Stimulated activated CD8-positive, alpha-beta memory T cell treated with anti-CD3 and anti-CD28 coated beads, Interleukin-2, amount 100 ng/mL, for 48 hours (primary cell): ENCODE measurements at places on chromosomes 13 and 19.
A peak's percentile ranks its signal among the peaks of the same experiment; 100 is the strongest.

DNA sequence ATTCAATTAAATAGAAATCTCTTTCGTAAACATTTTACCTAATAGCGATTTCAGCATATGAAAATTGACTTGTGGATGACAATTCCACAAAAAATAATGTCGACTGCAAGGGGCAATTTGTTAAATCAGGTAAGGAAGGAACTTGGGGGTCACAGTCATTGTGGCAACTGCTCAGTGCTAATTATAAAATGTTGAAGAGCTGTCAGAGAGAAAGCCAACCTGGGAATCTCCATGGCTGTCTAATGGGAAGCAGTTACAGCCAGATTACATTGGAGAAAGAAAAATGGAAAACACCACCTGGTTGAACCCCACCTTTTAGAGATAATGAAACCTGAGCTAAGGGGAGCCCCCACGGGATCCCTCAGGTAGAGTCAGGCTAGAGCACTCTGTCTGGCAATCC, 373.9 kb downstream of the FOXO1 start:
- no peak for DNase-seq

DNA sequence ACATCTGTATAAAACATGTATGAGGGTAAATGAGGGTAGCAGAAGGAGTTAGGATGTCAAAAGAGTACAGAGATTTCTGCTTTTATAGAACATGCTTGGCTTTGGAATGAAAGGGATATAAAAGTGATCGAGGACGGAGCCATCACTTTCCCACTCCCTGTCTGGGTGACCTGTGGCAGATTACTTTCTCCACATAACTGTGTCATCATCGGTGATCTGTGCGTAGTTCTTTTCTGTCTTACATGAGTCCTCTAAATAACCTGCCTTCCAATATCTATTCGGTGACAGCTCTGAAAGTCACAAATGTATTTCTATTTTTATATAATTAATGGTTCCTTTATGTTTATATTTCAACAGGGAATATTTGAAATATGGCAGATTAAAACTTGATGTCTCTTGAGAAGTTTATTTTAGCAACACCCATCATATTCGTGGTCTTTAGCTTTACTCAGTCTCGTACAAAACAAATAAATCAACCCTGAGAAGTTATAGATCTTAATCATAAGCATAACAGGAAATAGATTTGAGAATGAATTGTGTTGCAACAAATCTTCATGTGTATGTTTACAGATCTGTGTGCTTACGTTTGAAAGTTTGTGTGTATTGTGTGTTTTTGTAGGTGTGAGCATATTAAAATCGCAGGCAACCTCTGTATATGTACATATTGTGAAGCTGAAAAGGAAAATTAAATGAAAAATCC, 1094.3 kb downstream of the EFNB2 start:
- no peak for DNase-seq

- no peak for DNase-seq
Observed at GRCh38 chr19:50723735-50724521, 764 bp downstream of the CLEC11A start.

- DNase-seq = no peak
Observed at GRCh38 chr13:27627380-27627779, 5.7 kb downstream of the POLR1D start.

DNA sequence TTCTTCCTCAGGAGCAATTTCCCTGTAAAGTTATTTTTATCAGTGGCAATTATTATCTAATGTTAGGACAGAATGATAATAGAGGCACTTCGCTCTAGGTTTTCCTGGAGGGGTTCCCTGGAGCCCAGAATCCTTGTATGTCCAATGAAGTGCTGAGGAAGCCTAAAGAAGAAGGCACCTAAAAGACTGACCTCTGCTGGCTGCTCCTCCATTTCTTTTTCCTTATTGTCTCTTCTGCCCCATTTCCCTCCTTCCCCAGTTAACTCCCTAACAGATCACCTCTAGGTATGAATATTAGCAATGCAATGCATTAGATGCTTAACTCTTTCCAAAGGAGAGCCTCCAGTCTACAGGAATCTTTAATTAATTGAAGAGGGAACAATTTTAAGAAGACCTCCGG, 985.4 kb downstream of the DIAPH3 start:
- DNase-seq = no peak

DNA sequence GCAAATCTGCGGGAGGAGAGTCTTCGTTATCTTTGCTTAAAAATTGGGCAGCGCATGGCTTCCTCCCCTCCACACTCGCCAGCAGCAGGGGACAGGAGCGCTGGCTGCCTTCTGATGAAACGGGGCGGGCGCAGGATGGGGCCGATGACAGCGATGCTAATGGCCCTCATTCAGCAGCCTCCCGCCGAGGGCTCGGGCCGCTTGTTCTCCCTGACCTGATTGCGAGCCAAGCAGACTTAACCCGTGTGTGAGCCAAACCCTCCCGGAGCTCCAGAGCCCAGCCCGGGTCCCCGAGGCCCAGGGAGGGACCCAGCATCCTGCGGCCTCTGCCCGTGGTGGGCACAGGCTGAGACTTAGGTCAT, 90.3 kb downstream of the KDM4B start:
- no peak for DNase-seq

- no peak for DNase-seq
Observed at GRCh38 chr13:48411147-48411794, 1.6 kb downstream of the LPAR6 start.

DNA sequence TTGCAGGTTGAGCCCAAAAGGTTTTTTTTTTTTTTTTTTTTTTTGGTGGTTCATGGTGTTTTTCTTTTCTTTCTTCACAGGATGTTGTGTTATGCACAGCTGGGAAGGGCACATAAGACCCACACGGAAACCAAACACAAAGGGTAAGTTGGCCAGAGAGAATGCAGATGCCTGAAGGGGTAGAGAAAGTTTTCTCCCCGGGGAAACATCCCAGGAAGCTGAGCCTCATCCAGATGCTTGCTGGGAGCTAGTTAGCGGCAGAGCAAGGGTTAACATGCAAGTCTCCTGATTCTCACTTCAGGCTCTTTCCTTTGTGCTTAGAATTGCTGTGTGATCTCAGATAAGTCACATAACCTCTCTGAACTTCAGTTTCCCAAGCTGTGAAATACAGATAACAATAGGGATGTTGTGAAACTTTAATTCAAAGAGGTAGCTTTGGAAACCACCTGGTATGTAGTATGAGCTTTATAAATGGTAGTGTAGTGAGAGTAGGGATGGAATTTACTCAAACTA, 3.1 kb downstream of the ADGRE1 start:
- DNase-seq = no peak

- DNase-seq = no peak
Observed at GRCh38 chr13:84894749-84895148, 904.5 kb downstream of the SLITRK6 start.

DNA sequence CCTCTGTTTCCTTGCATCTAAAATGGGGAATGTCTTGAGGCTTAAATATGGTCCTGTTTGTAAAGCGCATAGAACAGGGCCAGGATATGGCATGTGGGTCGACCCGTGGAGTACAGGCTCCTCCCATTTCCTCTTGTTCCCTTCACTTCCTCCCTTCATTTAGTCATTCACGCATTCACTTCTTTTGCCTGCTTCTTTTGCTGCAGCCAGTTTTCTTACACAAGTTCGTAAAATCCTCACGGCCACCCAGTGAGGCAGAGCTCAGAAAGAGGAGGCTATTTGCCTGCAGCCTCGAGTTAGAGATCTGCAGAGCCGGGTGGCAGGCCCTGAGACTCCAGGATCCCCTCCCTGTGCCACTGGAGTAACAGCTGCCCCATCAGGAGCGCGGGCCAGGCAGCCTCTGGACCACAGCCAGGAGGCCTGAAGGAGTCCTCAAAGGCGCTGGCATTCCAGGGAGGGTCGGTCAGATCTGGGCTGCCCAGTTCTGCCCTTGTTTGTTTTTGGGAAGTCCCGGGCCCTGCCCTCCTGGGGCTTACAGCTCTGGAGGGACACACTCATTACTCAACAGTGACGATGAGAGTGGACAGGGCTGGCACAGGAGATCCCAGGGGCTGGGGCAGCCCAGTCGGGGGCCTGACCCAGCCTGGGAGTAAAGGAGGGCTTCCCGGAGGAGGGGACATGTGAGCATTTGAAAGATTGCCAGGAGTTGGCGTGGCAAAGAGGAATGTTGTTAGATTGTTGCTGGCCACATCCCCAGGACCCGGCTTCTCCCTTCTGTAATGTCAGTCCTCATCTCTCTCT, 4.6 kb downstream of the PPP5C start:
- DNase-seq = no peak

DNA sequence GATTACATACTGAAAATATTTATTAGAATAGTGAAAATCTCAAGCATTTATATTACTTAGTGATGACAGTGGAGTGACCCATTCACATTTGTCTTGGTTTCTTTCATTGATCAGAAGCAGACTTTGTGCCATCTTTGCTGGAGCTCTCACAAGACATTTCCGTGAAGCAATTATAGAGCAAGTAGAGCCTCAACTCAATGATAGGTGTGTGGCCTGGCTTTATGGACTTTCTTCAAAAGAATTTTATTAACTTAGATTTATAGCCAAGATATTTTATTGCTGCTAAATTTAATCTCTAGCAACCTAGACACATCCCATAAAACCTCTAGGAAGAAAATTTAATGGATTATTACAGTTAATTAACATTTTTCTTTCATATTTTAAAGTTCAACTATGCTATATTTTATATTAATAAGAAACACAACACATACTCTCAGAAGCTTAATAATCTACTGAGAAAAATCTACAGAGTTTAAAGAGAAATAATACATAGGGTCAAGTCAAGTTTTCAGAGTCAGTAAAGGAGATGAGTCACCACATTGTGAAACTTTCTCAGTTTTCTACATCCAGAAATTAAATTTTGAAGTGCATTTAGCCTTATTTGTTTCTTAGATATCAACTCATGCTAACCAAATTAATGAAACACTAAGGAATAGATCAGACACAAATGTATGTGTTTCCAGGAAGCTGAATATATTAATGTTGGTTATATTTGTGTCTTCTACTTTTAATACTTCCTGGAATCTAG, 160.5 kb downstream of the LACC1 start:
- DNase-seq = no peak

DNA sequence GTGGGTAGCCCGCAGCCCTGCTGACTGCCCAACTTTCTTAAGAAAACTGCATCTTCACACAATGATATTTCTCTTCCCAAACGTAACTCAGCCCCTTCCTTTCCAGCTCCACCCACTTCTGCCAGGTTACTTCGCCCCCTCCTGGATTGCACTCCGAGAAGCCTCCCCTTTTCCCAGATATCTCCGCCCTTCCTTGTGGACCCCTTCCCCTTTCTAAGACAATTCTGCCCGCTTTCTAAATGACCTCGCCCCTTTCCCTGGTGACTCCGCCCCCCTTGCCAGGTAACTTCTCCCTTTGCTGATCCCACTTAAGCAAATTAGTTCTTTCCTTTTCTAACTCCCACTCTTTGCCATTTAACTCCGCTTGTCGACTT, 2.6 kb downstream of the VSIG10L start:
- DNase-seq = no peak

GRCh38 chr13:36915106-36915505, 4.9 kb downstream of the SMAD9 start:
- DNase-seq = no peak

GRCh38 chr19:11179716-11180297, 17.5 kb downstream of the KANK2 start:
- DNase-seq = no peak

DNA sequence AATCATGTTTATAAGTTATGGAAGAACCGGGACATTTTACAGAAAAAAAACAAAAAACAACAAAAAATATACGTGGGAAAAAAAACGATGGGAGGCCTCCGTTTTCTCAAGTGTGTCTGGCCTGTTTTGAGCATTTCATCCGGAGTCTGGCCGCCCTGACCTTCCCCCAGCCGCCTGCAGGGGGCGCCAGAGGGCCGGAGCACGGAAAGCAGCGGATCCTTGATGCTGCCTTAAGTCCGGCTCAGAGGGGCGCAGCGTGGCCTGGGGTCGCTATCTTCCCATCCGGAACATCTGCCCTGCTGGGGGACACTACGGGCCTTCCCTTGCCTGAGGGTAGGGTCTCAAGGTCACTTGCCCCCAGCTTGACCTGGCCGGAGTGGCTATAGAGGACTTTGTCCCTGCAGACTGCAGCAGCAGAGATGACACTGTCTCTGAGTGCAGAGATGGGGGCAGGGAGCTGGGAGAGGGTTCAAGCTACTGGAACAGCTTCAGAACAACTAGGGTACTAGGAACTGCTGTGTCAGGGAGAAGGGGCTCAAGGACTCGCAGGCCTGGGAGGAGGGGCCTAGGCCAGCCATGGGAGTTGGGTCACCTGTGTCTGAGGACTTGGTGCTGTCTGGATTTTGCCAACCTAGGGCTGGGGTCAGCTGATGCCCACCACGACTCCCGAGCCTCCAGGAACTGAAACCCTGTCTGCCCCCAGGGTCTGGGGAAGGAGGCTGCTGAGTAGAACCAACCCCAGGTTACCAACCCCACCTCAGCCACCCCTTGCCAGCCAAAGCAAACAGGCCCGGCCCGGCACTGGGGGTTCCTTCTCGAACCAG, 1.8 kb upstream of the APOE start:
- peak; percentile 62 for DNase-seq

GRCh38 chr19:3857449-3858003, 11.3 kb downstream of the ZFR2 start:
- no peak for DNase-seq

DNA sequence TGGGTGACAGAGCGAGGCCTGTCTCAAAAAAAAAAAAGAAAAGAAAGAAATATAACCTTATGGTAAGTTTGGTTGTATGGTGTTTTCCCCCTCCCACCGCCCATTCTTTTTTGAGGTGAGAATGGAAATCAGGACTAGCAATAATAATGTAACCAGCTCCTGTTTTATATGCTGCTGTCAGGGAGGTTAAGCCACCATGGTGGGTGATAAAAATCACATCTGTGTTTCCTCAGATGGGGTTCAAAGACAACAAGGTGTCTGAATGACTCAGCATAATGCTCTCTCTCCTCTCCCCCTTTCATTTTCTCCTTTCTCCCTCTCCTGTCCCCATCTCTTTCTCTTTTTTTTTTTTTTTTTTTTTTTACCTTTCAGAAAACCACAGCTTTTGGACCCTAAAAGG, 28.3 kb upstream of the GARRE1 start:
- DNase-seq = no peak

DNA sequence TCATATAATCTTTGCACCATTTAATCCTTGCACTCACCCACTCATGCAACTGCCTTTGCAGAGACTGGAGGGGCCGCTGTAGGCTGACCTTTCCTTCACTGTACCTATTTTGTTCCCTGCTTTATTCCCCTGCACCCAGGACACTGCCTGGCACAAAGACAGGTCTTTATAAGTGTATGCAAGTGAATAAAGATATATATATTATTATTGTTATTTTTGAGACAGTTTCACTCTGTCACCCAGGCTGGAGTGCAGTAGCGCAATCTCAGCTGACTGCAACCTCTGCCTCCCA, 3.8 kb downstream of the ALOX5AP start:
- no peak for DNase-seq

- DNase-seq = no peak
Observed at GRCh38 chr13:35378939-35379338, 97.5 kb downstream of the MAB21L1 start.

GRCh38 chr13:29716493-29716892, 121.0 kb upstream of the SLC7A1 start:
- no peak for DNase-seq

DNA sequence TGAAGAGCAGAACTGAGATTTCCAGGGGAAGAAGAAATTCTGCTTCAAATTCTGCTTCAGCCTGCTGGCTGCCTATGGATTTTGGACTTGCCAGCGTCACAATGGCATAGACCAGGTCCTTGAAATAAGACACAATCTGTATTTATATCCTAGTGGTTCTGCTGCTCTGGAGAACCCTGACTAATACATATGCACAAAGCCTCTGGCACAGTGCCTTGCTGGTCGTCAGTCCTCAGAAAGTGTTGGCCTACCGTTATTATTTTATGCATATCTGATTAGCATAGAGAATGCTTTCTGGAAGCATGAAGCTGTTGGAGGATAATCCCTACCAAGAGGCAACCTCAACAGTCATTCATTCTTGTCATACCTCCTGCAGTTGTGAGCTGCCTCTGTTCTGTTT, 213.7 kb downstream of the B3GLCT start:
- no peak for DNase-seq
